ENCODE measurements at places on chromosomes 16 and 17.

- DNase-seq, result no peak
Observed at GRCh38 chr17:34368946-34369500, 6.0 kb upstream of the CCL1 start.

GRCh38 chr16:27326738-27327585, 13.2 kb downstream of the IL4R start:
- DNase-seq, result peak; percentile 29

GRCh38 chr17:72898725-72899124, 193.8 kb downstream of the SLC39A11 start:
- no peak for DNase-seq

DNA sequence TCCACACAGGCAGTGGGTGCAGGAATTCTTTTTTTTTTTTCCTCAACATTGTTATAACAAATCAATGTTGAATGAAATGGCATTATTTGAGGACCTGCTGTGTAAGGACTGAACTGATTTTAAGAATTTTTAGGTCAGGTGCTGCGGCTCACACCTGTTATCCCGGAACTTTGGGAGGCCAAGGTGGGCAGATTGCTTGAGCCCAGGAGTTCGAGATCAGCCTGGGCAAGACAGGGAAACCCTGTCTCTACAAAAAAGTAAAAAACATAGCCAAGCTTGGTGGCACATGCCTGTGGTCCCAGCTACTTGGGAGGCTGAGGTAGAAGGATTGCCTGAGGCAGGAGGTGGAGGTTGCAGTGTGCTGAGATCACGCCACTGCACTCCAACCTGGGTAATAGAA, 12.4 kb downstream of the MPRIP start:
- DNase-seq, result no peak

DNA sequence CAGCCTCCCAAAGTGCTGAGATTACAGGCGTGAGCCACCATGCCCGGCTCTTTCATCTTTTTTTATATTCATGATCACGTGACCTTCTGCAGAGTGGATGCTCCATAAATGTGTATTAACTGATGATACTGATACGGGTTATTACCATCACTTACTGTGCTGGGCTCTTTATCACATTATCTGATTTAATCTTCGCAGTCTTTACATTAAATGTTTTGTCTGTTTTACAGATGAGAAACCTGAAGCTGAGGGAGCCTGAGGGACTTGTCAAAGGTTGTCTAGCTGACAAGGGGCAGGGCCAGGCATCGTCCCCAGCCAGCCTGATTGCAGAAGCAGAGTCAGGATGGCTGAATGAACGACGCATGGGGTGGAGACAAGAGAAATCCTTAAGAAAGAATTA, 104.4 kb downstream of the NTN1 start:
- no peak for DNase-seq

GRCh38 chr16:67259705-67260104, 10.9 kb downstream of the SLC9A5 start:
- DNase-seq, result no peak

- peak; percentile 63 for DNase-seq
Observed at GRCh38 chr16:29806641-29807425, 504 bp downstream of the MAZ start.

DNA sequence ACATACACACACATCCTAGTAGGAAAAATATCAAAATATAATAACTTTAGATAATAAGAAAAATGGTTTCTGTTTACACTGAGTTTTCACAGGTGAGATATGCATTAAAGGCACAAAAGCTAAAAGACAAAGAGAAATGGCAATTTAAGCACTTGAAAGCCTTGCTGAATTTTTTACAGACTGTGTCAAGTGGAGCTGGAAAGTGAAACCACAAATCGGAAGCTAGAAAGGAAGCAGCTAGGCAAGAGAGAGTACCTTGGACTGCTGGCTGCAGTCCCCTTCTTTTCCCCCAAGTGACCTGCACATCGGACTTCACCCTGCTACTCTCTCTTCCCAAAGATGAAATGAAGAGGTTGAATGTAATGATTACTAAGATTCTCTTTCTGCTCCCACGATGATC, 135.1 kb downstream of the CDH13 start:
- DNase-seq, result no peak

DNA sequence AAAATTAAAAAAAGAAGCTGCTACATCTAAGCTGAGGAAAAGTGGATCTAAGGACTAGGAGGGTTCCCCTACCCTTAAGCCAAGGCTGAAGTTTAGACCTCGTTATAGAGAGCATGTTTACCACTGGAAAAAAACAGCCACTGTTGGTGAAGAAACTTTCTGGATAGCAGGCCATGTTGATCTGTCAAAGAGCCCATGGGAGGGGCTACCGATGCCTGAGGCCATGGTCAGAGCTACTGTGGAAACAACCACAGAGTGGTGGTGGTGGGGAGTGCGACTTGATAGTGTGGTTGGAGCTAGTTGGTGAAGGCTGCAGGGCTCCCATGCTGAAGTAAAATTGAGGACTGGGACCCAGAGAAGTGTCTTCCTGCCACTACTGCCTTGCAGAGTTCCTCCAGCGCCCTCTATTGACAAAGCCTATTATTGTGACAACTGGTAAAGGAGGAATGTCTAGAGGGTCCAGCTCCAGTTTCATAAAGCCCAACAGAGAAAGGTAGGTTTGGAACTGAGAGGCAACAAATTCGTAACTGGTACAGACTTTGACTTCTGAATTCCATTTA, 12.7 kb upstream of the FAM20A start:
- DNase-seq, result no peak

DNA sequence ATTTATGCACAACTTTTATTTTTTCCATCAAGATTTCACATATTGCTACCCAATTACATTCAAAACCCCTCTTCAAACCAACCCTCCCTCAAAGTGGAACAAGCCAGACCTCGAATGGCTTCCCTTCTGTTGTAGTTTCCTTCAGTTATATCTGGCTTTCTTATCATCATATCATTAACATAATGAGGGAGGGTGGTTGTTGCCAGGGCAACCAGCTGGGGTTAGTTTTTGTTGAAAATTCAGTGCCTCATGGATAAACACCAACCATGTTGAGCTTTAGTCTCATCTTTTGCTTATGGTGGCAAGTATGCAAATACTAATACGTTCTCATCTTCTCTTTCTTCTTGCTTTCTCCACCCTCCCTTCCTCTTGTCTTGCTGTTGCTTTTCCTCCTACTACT, 359.7 kb downstream of the CDH11 start:
- no peak for DNase-seq
